ENCODE measurements at places on chromosomes 7 and 10. TPM values are rescaled to one million over a fixed set of nuclear protein-coding genes. Genes with fewer than 3 reads are reported as not detected.
A peak's percentile ranks its signal among the peaks of the same experiment; 100 is the strongest.

DNA sequence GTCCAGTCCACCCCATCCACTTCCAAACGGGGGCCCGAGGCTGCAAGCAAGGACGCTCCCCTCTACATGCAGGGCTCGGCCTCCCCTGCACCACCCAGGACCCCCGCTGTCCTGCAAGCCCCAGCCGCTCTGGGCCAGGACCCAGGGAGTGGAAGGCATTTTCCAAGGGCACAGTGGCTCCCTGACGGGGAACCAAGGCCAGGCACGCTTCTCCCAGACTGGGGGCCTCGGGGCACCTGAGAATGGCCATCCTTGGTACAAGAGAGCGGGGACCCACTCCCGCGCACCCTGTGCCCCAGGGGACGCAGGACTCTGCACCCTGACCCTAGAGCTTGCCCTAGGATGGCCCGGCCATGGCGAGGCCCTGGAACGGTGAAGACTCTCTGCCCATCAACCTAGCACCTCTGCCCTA lies 545 bp upstream of the AKR1E2 start:
- no peak for DNase-seq

GRCh38 chr10:82211346-82211745 lies 336.4 kb downstream of the NRG3 start:
- no peak for DNase-seq

GRCh38 chr10:106076496-106076895 lies 1088.0 kb downstream of the SORCS1 start:
- DNase-seq, result no peak

- no peak for DNase-seq
Measured at GRCh38 chr7:73716318-73716890, 3.1 kb downstream of the STX1A start.

- no peak for DNase-seq
Measured at GRCh38 chr10:19412531-19412930, 363.9 kb downstream of the MALRD1 start.

GRCh38 chr7:92768501-92769393 lies 67.6 kb downstream of the CDK6 start:
- DNase-seq, result no peak

DNA sequence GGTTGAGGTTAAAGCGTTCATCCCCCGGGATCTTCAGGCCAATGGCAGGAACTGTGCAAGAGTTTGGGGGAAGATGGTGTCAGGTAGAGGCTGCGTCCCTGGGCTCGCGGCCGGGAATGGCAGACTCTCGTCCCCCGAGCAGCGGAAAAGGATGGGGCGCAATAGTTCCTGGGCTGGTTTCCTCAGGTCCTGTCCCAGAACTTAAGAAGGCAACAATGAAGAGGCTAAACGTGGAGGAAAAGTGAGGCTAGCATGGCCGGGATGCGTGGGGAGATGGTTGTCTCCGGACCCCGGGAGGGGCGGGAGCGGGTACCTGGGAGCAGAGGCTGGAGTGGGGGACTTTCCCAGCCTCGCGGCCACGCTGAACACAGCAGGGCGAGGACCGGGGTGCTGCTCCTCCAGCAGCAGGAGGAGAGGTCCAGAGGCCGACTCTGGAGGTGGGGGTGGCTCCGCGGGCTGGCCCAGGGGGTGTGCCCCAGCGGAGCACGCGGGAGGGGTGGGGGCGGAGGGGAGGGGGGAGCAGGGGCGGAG lies 882 bp downstream of the IRF5 start:
- peak; percentile 65 for DNase-seq

GRCh38 chr7:497946-498655 lies 21.5 kb downstream of the PDGFA start:
- DNase-seq, result peak; percentile 52

GRCh38 chr10:123645615-123646014 lies 20.5 kb upstream of the GPR26 start:
- DNase-seq, result no peak

ANKRD30A gene
- total RNA-seq, result not detected

SEPHS1 gene
- total RNA-seq, result 38.7 TPM

SPDYE9 gene
- not detected for total RNA-seq

ADAM22 gene
- total RNA-seq, result 1.4 TPM

MYOZ1 gene
- not detected for total RNA-seq

MEIG1 gene
- total RNA-seq, result 1.3 TPM
